ENCODE measurements at places on chromosomes 4 and X.

- DNase-seq: peak; percentile 12
Measured at GRCh38 chr4:150849016-150849415, 166.1 kb downstream of the LRBA start.

- DNase-seq: no peak
Measured at GRCh38 chr4:147039976-147040575, 94.4 kb upstream of the TTC29 start.

DNA sequence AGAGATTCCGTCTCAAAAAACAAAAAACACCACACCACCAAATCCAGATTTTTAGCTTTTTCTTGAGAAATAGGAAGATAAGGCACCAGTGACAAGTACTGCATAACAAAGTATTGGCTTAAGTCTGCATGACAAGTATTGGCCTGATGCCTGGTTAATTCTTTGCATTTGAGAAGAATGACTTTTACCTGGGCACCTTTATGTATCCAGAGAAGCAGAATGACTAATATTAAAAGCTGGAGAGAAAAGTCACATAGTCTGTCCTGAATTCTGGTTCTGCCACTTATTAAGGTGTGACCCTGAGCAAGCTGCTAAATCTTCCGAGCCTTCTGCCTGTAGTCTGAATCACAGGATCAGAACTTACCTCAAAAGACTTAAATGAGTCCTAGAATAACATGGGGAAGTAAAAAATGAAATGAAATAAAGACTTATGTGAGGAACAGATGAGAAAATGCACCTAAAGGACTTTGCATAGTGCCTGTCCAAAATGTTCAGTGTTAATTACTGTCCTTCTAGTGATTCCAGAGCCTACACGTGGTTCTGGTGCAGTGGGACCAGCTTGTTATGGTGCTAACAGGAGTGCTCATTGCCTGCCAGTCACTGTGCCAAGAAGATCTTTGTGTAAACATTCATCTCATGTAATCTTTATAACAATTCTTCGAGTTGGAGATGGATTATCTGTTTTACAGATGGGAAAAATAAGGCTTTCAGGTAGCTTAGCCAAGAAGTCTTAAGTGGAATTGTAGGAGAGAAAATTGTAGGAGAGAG lies 31.6 kb downstream of the UGDH start:
- no peak for DNase-seq

DNA sequence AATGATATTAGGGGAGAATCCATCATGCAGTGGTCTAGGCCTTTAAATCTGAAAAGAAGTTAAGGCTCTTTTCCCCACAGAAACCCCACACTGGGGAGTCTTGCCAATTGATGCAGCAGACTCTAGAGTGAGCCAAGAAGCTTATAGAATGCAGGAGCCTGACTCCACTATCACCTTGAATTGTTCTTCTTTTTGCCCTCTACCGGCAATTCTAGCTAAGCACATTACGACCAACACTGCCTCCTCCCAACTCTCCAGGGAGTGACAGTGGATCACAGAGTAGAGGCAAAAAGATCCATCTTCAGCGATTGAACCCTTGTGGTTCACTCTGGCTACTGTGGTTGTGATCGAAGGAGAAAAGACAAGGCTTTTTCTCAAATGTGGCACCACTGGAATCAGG lies 331.5 kb downstream of the NKX6-1 start:
- no peak for DNase-seq

GRCh38 chr4:2958446-2958845 lies 4.8 kb downstream of the NOP14 start:
- DNase-seq: no peak

- DNase-seq: no peak
Measured at GRCh38 chrX:68743754-68744153, 85.1 kb upstream of the EFNB1 start.

GRCh38 chrX:94633237-94633636 lies 959.2 kb downstream of the FAM133A start:
- no peak for DNase-seq

- DNase-seq: no peak
Measured at GRCh38 chr4:80138551-80139538, 58.5 kb upstream of the PRDM8 start.

- no peak for DNase-seq
Measured at GRCh38 chrX:111830571-111830970, 45.4 kb upstream of the TRPC5OS start.

- DNase-seq: no peak
Measured at GRCh38 chr4:121873604-121874003, 3.3 kb upstream of the BBS7 start.

- no peak for DNase-seq
Measured at GRCh38 chrX:20681683-20682082, 415.0 kb upstream of the RPS6KA3 start.

DNA sequence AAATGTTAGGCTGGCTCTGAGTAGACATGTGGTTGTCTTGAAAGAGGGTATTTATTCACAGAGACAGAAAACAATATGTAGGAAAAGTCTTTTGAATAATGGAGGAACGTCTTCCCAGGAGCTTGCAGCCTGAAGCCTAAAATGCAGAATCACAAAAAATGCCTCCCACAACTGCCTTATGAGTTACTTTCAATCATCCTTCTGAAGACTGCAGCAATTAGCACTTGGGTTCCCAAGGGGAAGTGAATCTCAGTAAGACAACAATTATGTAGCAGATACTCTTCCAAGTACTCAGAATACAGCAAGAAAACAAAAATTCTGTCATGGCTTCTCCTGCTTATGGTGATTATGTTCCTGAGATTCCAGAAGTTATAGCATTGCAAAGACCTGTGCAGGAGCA lies 166.6 kb upstream of the TBL1X start:
- no peak for DNase-seq

- DNase-seq: no peak
Measured at GRCh38 chr4:182931691-182932345, 14.6 kb upstream of the DCTD start.

GRCh38 chr4:100895556-100896197 lies 377.9 kb upstream of the EMCN start:
- peak; percentile 37 for DNase-seq

- no peak for DNase-seq
Measured at GRCh38 chr4:184662236-184662635, 12.7 kb downstream of the PRIMPOL start.

DNA sequence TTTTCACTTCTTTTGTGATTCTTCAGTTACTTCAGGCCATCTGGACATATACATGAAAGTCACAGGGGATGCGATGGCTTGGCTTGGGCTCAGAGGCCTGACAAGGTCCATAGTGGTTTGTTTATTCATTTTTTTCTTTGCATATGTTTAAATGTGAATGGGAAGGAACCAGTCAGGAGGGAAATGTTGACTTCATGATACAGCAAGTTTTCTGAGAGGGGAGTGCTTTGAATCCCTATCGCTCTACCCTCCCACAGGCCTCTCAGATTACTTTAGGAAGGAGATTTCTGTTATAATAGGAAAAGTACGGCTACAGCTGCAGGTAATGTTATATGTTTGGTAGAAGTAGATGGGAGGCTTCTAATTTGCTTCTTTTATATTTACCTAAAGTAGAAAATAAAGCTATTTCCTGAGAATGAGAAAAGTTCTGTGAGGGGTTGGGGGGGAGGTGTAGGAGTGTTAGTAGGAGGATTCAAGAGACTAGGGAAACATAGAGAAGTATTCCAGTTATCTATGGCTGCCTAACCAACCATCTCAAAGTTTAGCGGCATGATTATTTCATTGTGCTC lies 322.9 kb downstream of the RAPGEF2 start:
- no peak for DNase-seq

DNA sequence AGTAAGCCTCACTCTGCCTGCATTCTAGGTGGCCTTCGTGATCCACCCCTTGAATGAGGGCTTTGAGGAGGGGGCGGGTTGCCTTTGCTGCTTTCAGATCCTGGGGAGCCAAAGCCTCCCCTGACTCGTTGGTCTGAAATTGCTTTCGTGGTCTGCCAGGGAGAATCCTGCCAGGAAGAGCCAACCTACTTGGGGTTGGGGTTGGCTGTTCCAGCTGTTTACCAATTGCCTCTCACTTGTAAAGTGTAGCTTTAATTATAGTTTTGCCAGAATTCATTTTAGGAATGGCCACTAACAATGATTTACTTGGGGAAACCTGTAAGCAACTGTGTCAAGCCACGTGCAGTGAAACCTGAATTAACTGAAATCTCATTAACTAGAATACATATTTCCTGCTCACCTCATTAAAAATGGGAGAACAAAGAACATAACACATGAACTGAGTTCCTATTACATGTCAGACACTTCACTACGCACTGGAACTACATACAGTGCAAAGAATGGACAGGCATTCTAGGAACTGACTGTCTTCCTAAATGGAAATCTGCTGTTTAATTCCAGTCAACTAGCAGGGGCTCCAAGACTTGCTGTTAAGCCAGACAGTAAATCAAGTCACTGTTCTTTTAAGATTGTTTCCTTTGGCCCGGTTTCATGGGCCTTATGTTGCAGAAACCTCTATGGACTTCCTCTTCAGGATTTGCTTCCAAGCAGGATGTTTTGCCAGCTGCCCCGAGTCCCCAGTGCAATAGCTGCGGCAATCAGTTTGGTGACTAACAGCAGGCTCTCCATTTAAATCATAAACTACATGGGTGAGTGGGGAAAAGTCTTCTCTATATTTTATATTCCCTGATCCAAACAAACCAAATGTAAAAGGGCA lies 16.4 kb upstream of the NKRF start:
- no peak for DNase-seq

GRCh38 chrX:8629871-8630270 lies 102.1 kb downstream of the ANOS1 start:
- DNase-seq: no peak

GRCh38 chr4:166400270-166400894 lies 527.3 kb downstream of the TLL1 start:
- no peak for DNase-seq

Data from LoVo (cell line).